ENCODE measurements at places on chromosomes 3 and 15.
A peak's percentile ranks its signal among the peaks of the same experiment; 100 is the strongest.

GRCh38 chr15:92109191-92109873 is 255.8 kb downstream of the SLCO3A1 start:
- DNase-seq, result no peak

DNA sequence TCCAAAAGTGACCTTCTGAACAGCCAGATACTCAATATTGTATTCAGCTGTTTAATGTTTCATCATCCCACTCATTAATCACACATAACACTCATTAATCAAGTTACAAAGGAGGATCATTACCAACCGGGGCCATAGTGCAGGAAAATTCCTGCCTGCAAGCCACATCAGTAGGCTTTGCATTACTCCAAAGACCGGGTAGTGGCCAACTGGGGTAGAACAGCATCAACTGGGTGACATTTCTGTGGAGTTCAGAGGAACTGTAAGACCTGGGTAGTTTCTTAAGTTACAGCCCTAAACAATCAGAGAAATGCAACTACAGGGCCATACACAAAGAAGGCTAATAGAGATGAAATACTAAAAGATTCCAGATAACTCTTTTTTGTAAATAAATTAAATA is 253.1 kb downstream of the WDR72 start:
- DNase-seq, result no peak

- no peak for DNase-seq
Measured at GRCh38 chr3:9098716-9099675, 135.7 kb upstream of the RAD18 start.

GRCh38 chr3:13069495-13069894 is 3.7 kb downstream of the IQSEC1 start:
- no peak for DNase-seq

DNA sequence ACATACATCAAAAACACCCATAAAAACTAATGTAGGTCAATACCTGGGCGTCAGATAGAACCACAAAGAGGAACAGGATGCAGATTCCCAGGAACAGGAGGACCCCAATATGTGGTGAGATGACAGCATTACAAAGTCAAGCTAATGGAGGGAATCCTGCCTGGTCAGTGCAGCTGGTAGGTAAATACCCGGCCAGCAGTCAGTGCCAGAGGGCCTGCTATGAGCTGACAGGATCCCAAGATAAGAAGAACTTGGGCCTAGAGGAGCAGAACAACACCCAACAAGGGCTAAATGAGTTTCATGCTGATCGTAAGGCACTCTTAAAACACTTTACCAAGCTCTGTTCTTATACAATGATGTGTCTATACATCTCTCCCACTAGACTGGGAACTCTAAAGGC is 61.2 kb upstream of the KCNMB2 start:
- DNase-seq, result no peak

GRCh38 chr15:77481670-77482069 is 61.0 kb downstream of the HMG20A start:
- DNase-seq, result no peak

GRCh38 chr3:24963762-24964625 is 464.1 kb upstream of the RARB start:
- DNase-seq, result no peak

GRCh38 chr15:66780172-66780972 is 78.3 kb downstream of the SMAD6 start:
- DNase-seq, result no peak

- DNase-seq, result no peak
Measured at GRCh38 chr3:132284781-132285619, 32.2 kb upstream of the ACP3 start.

- DNase-seq, result no peak
Measured at GRCh38 chr3:14126017-14126886, 1.4 kb downstream of the TMEM43 start.

GRCh38 chr3:43426388-43426787 is 140.0 kb downstream of the SNRK start:
- peak; percentile 18 for DNase-seq

DNA sequence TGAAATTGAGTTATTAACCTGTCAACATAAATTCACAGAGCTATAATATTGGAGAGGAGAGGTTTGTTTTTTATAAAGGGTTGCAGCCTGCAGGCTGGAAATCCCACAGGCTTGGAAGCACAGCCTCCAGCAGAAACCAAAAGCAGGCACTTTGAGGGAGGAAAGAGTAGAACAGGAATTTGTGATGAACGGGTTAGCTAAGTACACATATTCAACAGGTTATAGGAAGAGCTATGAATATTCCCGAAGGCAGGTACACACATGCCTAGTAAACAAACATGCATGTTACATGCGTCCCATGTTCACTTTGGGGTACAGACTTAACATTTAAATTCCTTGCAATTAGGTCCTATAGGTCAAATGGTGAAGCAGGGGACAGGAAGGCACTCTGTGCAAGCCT is 25.9 kb upstream of the LIPC start:
- DNase-seq, result no peak

DNA sequence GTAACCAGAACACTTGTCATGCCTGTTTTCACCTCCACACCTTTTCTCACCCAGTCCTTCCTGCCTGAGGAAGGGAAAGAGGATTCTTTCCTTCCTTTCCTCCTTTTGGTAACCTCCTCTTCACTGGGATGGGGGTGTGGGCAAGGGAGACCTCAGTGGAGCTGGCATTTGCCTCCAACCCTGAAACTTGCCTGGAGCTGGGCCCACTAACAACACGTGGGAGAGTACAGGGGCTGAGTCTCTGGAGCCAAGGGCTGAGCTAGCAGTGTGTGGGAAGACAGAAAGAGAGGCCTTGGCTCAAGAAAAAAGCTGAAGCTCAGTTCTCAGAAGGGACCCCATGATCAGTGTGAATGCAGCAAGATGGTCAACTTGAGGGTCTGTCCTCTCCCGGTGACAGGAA is 86.6 kb upstream of the SLC6A11 start:
- DNase-seq, result no peak

GRCh38 chr3:20523293-20523692 is 337.3 kb upstream of the SGO1 start:
- no peak for DNase-seq

DNA sequence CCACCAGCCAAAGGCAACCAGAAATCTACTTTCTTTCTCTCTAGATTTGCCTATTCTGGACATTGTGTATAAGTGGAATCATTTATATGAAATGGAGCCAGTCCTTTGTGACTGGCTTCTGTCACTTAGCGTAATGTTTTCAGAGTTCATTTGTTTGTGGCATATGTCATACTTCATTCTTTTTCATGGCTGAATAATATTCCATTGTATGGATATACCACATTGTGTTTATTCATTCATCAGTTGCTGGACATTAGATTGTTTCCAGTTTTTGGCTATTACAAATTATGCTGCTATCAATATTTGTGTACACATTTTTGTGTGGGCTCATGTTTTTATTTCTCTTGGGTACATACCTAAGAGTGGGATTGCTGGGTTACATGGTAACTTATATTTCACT is 139.2 kb upstream of the CTDSPL start:
- no peak for DNase-seq

DNA sequence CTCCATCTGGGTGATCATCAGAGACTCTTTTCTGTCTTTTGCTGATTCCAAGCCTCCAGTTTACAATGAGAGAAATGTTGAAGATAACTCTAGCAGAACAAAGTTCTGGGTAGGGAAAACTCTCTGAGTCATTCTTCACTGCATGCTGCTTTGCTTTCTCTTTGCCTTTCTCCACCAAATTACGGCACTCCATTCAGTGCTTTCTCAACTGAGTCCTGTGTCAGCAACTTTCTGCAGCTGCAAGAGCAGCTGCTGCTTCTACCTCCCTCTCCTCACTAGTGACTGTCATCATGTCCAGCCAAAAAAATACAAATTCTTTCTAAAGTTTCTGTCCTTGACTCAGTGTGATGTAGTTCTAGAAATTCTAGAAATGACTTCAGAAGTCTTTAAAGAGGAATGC is 953.8 kb downstream of the IGSF11 start:
- no peak for DNase-seq

DNA sequence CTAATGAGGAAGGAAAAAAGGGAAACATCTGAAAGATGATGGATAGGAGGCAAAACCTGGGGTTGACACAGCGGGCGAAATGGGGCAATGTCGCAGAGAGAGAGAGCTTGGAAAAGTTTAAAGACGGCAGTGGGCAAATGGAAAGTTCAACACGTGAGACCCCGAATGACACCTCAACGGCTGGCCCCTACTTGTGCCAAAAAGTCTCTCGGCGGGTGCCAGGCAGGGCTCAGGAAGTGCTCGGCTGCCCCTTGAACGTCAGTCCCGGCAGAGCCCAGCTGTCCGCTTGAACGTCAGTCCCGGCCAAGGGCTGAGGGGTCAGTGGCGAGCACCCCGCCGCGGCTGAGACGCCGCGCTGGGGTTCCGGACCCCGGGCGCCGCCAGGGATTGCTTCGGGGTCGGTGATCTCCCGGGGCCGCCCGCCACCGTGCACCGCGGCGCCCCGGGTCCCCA is 658 bp downstream of the EOGT start:
- peak; percentile 87 for DNase-seq

DNA sequence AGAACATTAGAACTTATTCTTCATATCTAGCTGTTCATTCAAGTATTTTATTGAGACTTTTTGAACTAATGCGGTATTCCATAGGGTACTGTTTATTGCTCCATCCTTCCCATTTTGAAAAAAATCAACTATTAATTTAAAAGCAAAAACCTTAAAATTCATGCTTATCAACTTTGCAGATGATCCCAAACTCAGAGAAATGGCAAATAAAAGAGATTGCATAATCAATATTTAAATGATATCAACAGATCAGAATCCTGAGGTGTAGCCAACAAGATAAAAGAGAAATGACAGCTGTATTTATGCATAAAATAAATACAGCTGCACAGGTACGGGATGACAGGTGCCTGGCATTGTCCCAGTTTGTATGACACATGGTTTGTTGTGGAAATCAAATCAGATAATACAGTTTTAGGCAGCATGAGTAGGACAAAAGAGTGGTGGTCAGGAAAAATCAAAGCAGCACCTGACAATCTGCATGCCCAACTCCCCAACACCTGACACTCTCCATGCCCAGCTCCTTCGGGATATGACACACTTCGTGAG is 42.4 kb upstream of the CMTM8 start:
- DNase-seq, result no peak

- DNase-seq, result no peak
Measured at GRCh38 chr15:65655026-65655425, 33.3 kb downstream of the SLC24A1 start.

- DNase-seq, result no peak
Measured at GRCh38 chr3:13028010-13028821, 45.0 kb downstream of the IQSEC1 start.

DNA sequence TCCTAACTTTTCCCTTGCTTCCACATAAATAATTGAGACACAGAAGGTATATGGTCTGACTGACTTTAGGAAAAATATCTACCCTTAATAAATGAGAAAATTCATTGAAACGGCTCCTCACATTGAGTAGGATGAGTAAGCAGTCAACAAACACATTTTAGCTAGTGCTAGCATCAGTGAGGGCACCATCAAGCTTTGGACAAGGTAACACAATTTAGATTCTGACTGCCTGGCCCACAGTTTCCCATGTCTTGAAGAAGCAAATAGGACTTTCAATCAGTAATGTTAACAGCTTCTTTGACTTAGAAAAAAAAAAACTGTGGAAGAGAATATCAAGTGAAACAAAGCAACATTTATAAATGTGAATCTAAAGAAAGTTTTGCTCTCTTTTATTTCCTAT is 70.1 kb upstream of the MBNL1 start:
- no peak for DNase-seq

DNA sequence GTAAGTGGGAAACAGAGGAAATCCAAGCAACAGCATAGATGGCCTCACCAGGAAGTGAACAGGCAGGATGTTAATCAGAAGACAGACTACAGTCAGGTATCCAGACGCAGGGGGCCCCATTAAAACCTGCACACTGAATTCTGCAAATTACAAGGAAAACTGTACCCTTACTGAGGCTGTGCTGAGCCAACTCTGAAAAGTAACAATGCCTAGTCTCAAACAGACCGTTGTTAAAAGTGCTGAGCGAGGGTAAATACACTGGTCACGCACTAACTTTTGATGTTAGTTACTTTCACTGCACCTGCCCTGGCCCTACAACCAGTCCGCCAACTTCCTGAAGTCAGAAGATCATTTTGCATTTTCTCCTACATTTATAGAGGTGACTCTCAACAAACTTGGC is 1.0 kb downstream of the TAMM41 start:
- no peak for DNase-seq

DNA sequence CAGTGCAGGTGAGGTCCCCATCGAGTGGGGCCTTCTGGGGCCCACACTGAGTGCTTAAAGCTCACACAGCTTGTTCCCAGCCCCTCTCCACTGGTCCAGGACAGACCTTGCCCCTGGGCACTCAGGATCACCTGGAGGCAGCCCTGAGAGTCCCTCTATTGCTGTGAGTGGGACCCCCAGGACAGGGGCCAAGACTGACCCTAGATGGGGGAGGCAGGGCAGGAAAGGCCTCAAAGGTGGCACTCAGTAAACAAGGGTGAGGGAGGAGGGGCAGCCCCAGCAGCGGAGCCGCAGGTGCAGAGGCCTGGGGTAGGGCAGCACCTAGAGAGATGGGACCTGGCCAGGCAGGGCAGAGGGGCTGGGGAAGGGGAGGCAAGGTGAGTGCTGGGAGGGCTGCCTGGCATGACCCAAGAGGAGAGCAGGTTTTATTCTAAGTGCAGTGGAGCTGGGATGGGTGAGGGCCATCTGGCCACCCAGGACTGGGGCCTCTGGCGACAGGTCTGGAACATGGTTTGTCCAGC is 27.9 kb downstream of the CFAP100 start:
- DNase-seq, result no peak

- DNase-seq, result no peak
Measured at GRCh38 chr3:145578471-145578870, 582.5 kb downstream of the PLOD2 start.

GRCh38 chr3:172692751-172693338 is 18.0 kb downstream of the NCEH1 start:
- no peak for DNase-seq

DNA sequence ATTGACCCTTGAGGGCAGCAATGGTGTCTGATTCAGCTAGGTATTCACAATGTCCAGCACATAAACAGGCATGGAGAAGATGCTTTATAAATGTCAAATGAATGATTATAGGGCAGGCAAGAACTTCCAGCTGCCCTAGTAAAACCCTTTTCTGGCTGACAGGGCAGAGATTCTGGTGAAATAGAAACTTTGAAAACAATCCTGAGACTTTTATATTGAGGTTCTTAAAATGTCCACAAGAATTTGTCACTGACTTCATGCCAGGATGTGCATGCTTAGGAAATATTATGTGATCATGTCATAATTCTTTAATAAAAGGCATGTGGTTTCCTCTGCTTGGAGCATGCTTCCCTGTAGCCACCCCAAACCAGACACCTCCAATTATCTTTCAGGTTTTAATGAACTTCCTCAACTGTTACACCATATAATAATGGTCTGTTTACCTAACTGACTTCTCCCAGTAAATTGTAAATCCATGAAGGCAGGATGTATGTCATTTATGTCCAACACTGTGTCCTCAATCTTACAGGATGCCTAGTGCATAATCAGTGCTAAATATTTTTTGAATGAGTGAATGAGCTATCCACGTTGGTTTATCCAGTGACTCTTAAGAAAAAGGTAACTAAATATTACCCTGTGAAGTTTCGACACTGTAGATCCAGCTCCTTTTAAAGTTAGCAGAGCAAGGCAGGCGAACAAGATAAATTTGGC is 43.4 kb upstream of the CLRN1 start:
- no peak for DNase-seq

- no peak for DNase-seq
Measured at GRCh38 chr3:190338717-190339116, 16.5 kb upstream of the CLDN1 start.

Measured in psoas muscle (tissue), 8 donors.